T-helper 1 cell (primary cell): ENCODE measurements at places on chromosomes 7 and 10.

- DNase-seq, result no peak
Observed at GRCh38 chr7:117780832-117781231, 92.4 kb downstream of the CTTNBP2 start.

- no peak for DNase-seq
Observed at GRCh38 chr10:110600487-110601101, 33.1 kb downstream of the SMC3 start.

DNA sequence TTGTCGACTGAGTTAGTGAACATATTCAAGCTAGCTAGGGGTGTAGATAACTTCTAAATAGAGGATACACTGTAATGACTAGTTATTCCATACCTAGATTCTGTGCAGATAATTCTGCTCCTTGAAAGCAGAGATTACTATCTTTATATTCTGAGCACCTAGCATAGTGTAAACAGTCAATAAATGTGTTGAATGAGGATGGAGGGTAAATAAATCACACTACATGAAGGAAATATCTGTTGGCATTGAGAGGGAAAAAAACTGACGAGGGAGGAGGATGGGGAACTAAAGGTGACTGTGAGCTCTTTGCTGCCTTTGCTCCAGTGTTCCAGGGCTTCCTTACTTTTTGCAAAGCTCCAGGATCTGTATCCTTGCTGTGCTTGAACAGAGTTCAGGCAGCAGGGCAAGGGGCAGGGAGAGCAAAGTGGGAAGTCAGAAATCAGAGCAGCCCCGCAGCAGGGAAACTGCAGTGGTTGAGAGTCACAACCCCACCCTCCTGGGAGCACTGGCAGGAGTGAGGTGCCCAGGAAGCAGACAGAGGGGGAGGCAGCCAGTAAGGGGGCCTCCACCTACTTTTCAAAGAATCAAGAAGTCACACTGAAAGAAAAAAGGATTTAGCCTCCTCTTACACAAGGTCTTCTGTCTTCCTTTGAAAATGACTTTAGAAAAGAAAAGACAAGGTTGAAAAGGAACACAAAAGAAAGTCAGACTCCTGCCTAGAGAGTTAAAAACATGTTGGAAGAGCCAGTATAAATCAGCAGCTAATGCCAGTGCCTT lies 71.8 kb upstream of the LRRN3 start:
- no peak for DNase-seq

- DNase-seq, result no peak
Observed at GRCh38 chr10:13404305-13404759, 56.2 kb upstream of the SEPHS1 start.

DNA sequence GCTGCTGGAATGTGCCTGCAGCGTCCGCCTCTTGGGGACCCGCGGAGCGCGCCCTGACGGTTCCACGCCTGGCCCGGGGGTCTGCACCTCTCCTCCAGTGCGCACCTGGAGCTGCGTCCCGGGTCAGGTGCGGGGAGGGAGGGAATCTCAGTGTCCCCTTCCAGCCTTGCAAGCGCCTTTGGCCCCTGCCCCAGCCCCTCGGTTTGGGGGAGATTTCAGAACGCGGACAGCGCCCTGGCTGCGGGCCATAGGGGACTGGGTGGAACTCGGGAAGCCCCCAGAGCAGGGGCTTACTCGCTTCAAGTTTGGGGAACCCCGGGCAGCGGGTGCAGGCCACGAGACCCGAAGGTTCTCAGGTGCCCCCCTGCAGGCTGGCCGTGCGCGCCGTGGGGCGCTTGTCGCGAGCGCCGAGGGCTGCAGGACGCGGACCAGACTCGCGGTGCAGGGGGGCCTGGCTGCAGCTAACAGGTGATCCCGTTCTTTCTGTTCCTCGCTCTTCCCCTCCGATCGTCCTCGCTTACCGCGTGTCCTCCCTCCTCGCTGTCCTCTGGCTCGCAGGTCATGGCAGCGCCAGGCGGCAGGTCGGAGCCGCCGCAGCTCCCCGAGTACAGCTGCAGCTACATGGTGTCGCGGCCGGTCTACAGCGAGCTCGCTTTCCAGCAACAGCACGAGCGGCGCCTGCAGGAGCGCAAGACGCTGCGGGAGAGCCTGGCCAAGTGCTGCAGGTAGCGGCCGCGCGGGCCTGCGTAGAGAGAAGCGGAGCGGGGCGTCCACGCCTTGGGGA lies 645 bp downstream of the SLC26A4 start:
- peak; percentile 15 for DNase-seq

- no peak for DNase-seq
Observed at GRCh38 chr7:130022623-130023175, 28.5 kb downstream of the ZC3HC1 start.

DNA sequence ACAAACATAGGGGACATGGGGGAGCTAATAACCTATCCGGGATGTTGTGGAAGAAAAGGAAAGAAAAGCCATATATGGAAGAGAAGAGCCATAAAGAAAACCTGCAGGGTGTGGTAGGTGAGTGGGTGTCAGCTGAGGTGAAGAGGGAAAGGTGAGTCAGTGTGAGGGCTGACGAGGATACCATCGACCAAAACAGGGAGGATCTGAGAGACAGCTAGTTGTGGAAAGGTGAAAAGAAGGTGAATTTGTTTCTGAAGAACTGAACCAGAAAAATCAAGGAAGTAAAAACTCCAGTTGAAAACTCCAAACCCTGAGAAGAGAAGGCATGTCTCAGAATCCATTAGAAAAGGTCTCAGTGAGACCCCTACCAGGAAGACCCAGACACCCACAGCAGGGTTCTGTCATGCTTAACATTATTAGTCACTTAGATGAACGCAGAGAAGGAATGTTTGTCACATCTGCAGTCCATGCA lies 4.1 kb downstream of the BLNK start:
- no peak for DNase-seq

DNA sequence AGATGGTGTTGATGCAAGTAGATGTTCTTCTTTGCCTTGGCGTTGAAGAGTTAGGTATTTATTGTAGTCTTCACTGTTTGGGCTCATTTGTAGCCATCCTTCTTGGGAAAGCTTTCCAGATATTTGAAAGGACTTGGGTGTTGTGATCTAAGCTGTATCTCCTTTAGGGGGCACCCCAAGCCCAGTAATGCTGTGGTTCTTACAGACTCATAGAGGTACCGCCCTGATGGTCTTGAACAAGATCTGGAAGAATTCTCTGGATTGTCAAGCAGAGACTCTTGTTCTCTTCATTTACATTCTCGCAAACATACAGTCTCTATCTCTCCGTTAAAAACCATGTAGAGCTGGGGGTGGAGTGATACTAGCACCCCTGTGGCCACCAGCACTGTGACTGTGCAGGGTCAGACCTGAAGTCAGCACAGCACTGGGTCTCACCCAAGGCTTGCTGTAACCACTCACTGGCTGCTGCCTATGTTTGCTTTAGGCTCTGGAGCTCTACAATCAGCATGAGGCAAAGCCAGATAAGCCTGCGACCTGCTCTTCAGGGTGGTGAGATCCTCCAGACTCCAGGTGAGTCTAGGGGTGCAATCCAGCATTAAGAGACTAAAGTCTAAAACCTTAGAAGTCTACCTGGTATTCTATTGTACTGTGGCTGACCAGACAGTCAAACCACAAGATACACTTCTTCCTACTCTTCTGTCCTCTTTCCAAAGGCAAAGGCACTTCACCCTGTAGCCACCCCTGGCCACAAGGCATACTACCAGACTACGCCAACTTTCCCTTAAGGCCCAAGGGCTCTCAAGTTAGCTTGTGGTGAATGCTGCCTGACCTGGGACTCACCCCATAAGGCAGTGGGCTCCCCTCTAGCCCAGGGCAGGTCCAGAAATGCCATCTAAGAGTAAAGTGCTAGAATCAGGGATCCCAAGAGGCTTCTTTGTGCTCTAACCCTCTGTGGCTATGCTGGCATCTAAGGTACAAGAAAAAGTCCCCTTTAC lies 209.7 kb upstream of the TMEM196 start:
- DNase-seq, result no peak

GRCh38 chr7:128859232-128860157 lies 3.2 kb upstream of the ATP6V1F start:
- DNase-seq, result no peak

DNA sequence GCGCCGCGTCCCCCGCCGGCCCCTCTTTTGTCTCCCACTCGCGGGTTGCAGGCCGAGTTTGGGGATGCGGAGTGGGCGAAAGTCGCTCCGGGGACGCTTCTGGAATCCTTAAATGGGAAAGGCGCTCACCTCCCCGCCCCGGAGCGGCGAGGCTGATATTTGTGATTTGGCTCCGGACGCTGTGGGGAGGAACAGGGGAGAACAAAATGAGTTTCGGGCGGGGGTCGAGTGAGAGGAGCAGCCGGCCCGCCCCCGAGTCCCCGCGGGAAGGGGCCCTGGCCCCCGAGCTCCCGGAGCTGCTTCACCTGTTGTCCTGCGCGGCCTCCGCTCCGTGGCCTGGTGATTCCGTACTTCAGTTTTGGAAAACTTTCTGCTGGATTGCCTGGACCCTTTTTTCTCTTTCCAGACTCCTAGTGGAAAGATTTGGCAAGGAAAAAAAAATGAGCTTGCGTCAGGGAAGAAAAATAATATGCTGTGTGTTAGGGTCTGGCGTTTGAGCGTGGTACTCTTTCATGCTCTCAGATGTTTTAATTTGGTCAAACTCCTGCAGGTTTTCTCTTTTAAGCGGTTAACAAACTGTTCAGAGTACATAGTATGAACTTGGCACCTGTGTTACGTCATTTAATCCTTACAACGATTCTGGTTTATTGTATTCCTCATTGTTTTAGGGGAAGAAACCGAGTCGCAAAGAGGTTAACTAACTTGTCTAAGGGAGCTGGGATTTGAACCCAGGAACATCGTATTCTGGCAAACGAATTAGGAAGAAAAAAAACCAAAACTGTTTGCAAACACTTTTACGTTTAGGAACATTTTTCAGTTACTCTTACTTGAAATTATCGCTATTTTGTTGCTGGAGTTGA lies 924 bp downstream of the BMPR1A start:
- peak; percentile 5 for DNase-seq

DNA sequence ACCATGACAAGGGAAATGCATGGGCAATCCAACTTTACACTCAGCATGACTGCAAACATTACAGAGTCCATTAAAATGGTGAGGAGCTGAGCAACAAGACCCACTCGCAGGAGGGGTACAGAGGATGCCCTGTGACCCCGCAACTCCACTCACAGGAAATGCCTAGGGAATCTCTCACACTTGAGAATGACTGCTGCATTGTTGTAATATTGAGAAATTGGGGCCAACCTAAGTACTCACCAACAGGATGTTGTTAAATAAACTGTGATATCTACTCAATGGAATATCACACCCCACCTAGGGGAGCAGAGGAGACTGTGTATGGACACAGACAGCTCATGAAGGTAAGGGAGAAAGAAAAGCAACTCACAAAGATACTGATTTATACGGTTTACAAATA lies 53.4 kb upstream of the CAMK2B start:
- no peak for DNase-seq

DNA sequence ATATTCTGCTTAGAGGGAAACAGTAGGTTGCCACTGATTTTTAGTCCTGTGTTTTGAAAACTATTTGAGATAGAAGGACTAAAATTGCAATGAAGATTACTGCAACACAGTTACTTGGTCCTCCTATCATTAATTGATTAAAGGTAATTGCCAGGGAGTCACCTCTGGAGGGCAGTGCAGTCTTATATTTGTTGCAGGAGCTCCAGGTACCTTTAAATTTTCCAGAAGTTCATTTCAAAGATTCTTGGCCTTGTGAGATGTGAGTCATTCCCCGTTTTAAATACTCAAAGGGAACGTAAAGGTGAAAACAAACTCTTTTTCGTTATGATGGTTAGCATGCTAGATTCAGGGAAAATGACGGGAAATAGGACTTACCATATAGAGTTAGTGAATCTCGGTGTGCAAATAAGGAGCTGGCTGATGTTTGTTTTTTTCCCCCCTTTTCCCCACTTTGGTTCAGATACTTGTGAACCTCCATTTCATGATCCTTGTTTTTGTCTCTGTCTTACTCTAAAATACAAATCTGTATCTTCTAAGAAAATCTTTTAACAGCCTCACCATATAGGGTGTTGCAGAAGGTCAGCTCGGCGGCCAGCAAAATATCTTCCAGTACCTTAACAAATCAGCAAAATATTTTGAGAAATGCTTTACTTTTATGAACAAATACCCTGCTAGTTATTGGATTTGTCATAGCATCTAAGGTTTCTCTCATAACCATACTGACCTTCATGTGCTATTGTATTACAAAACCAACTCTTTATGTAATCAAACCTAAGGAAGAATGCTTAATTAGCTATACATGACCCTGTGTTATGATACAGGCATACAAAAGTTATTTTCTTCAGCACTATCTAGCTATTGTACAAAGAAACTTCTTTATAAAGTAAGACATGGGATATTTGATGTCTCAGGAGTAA lies 143.0 kb upstream of the HDAC9 start:
- DNase-seq, result no peak

GRCh38 chr10:60375293-60376004 lies 14.2 kb downstream of the ANK3 start:
- DNase-seq, result no peak

DNA sequence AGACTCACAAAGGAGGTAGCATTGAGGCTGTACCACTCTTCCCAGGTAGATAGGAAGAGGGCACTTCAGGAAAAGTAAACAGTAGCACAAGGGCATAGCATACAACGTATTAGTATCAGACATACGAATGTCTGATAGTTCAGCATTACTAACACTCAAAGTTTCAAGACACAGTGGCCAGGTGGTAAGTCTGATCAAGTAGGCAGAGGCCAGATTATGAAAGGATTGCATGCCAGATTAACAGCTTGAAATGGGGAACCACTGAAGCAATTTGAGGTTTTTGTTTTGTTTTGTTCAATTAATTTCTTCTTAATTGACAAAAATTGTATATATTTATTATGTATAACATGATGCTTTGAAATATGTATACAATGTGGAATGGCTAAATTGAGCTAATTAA lies 45.7 kb upstream of the IL6 start:
- no peak for DNase-seq

GRCh38 chr10:33489501-33490176 lies 155.2 kb upstream of the NRP1 start:
- DNase-seq, result no peak

DNA sequence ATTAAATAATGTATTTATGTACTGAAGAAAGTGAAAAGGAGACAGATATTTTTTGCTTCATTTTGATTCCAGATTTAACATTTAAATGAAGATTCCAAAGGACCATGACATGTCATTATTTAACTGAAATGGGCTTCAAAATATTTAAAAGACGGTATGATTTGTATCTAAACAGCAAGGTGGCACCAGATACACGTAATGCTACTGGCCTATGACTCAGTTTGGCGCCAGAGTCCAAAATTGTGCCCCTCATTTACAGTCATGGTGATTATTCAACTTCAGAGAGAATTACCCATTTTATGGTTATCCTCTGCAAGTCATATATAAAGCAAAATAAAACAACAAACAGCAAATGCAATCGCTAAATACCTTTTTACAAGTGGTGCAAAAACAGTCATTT lies 94.5 kb downstream of the ETV1 start:
- DNase-seq, result no peak

DNA sequence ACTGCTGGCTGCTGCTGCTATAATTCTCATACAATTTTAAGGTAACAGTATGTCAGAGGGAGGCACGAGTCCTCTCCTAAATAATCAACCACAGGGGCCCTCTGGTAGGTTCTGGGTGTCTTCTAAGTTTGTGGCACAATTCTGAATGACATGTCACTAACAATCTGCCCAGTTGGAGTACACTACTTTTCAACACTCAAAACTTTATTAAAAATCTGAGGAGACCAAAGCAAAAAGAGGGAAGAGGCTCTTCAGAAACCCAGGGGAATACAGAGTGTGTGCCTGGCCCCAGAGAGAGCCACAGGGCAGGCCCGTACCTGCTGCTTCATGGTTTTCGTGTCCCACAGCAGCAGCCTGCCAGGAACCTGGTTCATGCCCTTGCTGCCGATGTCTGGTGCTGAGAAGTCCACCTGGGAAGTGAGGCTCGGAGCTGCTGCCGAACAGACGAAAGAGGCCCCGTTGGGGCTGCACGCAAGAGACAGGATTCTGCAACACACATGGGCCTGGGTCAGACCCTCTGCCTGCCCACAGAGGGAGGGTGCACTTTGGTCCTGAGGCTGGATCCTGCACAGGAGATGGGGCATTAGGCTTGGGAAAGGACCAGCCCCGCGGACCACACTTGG lies 18.3 kb downstream of the WDR91 start:
- no peak for DNase-seq
